CD4-positive, alpha-beta memory T cell (primary cell): ENCODE measurements at places on chromosomes 4 and X. TPM values are rescaled to one million over a fixed set of nuclear protein-coding genes. Genes with fewer than 3 reads are reported as not detected.

Gene MYOZ2
- total RNA-seq: not detected

Gene FRAS1
- not detected for total RNA-seq

Gene ACOX3
- 17.3 TPM for total RNA-seq

Gene SPANXC
- total RNA-seq: not detected

Gene ADGRL3
- total RNA-seq: not detected

Gene GLRB
- not detected for total RNA-seq

Gene HSD17B13
- 0.58 TPM for total RNA-seq

Gene HPSE
- total RNA-seq: 8.9 TPM

Gene FRMPD4
- total RNA-seq: not detected
